ENCODE measurements at places on chromosomes 2 and 18.

DNA sequence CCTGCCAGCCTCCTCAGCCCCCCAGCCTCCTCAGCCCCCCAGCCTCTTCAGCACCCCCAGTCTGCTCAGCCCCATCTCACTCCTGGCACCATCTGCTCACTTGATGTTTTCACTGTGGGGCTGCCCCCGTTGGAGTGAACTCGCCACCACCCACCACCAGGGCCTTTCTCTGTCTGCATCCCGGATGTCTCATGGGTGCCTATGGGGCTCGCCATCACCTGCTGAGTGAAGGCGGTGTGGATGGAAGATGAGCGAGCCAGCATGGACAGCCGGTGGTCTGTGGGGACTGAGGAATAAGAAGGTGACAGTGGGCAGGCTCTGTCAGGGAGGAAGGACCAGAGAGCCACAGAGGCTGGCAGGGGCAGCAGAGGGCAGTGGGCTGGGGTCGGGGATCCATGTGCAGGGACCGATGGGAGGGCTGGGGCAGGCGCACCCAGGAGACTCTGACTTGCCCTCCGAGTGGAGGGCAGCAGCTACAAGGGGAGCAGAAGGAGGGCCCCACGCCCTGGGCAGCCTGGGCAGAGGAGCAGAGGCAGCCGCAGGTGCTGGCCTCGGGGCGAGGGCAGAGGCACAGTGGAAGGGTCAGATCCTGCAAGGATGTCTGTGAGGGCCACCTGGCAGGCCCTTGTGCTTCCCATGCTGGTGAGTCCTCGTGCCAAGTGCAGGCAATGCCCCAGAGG is 74.7 kb upstream of the ODC1 start:
- no peak for DNase-seq

GRCh38 chr2:66066032-66066431 is 368.9 kb upstream of the MEIS1 start:
- DNase-seq, result no peak

GRCh38 chr2:36438449-36438977 is 82.9 kb downstream of the CRIM1 start:
- DNase-seq, result no peak

DNA sequence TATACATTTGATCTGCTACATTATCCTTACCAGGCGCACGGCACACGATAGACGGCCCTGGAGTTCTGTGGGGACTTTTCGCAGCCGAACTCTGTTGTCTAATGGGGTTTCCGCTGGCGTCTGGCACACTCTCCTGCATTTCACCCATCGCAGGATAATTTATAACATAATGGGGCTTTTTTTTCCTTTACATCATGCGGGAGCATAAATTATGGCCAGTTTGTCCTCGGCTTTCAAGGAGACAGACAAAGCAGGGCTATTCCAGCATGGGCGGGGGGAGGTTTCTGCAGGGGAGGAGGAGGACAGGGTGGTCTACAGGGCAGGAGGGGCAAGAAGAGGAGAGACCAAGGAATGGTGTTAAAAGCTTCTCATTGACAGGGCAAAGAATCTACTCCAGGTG is 279.8 kb downstream of the CELF4 start:
- no peak for DNase-seq

DNA sequence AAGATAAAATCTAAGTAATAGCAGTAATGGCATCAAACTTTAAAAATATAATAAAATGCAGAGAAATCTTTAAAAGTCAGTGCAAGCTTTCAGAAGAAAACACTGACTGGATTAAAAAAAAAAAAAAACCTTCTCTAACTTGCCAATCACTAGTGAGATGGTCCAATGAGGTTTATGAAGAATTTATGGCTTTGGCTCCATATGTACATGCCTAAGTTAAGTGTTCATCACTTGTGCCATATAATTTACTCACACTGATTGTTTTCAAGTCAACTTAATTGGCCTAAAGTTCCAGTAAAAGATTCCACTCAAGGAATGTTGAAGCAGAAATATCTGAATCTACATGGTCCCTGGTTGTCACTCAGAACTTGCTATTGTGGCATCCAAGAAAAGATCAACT is 40.7 kb upstream of the RAB27B start:
- DNase-seq, result no peak

GRCh38 chr18:58321986-58322385 is 278.0 kb downstream of the NEDD4L start:
- DNase-seq, result no peak

DNA sequence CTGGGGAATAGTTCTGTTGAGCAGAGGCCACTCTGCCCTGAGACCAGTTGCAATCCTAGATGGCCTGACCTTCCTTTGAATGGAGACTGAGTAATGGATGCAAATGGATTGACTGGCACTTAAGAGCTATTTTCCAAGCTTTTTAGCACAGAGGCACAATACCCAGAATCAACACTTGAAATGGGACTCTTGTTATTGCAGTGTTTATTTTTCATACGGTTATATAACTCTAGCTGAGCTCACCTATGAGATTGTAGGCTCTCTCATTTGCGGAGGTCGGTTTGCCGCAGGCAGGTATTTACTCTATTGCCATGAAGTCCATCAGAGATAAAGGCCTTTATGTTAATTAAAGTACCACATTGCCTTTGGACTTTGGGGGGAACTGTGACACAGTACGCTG is 422.3 kb upstream of the CELF4 start:
- DNase-seq, result no peak

GRCh38 chr2:150188800-150189199 is 298.7 kb downstream of the RND3 start:
- no peak for DNase-seq
